ENCODE measurements at places on chromosomes 7 and 10.

DNA sequence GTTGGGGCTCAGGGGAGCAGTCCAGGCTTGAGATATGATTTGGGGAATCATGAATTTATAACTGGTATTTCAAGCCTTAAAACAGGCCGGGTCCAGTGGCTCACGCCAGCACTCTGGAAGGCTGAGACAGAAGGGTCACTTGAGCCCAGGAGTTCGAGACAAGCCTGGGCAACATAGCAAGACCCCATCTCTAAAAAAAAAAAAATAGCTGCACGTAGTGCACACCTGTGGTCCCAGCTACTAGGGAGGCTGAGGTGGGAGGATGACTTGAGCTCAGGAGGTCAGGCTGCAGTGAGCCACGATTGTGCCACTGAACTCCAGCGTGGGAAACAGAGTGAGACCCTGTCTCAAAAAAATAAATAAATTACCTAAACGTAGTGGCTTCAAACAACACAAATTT lies 81.7 kb upstream of the GTF2I start:
- DNase-seq, result no peak

- no peak for DNase-seq
Measured at GRCh38 chr7:44045226-44046014, 918 bp downstream of the DBNL start.

- DNase-seq, result no peak
Measured at GRCh38 chr10:86375204-86375603, 8.6 kb upstream of the GRID1 start.

DNA sequence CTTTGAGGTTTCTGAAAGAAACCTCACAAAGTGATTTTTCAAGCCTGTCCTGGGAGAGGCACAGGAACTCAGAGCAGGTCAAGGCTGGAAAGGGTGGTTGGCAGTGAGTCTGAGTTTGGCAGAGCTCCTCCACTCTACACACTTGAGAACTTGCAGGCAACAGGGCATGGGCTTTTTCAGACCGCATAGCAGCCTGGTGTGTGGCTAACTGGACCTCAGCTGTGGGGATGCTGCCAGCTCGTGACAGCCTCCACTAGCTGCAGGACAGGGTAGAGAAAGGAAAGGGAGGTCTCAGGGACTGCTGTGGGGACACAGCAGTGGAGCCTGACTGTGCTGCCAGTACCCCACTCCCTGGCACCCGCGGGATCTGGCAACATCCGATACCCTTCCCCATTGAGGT lies 2.6 kb downstream of the CDHR1 start:
- DNase-seq, result no peak

GRCh38 chr7:2008936-2009540 lies 223.7 kb downstream of the MAD1L1 start:
- DNase-seq, result peak; percentile 44

- no peak for DNase-seq
Measured at GRCh38 chr7:50926049-50926448, 143.4 kb upstream of the GRB10 start.

DNA sequence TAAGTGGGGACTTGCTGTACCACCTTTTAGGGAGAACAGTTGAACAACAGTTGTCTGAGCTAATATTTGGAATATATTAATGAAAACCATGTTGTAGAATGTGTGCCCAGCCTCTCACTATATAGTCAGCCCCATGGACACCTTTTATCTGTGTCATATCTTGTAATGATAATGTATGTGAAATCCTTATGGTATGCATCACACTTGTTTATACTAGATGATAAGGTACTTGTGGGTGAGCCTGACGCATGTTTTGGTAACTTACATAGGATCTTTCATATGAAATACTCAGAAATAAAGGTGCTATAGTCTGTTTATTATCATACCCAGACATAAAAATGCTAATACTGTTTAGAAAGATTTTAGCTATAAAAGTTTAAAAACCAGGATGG lies 32.8 kb downstream of the CAMK1D start:
- no peak for DNase-seq

DNA sequence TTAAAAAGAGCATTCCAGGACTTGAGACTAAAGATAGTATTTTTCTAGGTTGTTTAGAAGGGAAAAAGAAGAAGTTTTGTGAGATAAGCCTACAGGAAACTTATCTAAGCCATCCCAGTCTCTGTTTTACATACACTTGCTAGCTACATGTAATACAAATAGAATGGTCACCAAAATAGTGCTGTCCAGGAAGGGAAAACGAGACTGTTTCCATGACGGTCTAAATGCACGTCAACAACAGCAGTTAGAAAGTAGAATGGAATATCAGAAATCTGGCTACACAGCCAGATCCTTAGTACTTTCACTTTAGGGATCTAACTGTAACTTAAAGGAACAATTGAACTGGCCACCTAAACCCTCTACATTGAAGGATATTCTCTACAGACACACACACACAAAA lies 117.6 kb downstream of the TSPAN12 start:
- no peak for DNase-seq

DNA sequence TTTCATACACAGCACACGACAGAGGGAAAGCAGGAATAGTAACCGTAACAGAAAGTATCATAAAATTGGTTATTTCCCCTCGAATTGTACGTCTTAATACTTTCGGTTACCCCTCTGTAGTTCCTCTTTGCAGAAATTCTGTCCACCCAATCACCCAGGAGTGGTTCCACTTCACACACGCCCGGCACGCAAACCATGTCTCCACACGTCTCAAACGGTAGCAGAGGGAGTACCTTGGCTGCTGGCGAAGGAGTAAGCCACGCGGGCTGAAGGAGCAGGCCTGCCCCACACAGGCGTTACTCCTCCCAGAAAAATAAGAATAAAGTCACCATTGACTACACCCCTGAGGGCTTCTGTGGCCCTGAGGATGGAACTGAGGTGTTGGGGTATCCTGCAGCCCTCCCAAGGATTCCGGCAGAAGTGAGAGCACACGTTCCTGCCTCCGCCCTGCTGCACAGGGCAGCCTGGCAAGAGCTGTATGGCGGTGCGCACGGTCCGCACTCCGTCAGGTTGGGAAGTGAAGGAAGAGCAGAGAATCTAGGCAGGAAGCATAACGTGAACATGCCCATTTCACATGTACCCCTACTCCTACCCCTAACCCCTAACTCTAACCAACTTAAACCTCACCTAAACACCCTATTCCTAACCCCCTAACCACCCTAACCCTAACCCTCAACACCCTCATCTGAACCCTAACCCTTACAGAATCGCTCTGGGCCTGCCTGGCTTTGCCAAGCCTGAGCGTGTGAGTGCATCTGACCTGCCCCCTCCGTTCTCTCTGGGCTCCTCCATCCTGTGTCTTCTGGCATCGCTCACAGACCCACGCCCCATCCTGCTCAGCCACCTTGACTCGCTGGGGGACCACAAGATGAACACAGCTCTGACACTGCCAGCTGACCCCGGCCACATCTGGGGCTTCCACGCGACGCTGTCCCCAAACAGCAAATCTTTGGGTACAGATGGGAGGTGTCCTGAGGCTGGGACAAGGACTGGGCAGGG lies 18.2 kb downstream of the GPR146 start:
- DNase-seq, result no peak

DNA sequence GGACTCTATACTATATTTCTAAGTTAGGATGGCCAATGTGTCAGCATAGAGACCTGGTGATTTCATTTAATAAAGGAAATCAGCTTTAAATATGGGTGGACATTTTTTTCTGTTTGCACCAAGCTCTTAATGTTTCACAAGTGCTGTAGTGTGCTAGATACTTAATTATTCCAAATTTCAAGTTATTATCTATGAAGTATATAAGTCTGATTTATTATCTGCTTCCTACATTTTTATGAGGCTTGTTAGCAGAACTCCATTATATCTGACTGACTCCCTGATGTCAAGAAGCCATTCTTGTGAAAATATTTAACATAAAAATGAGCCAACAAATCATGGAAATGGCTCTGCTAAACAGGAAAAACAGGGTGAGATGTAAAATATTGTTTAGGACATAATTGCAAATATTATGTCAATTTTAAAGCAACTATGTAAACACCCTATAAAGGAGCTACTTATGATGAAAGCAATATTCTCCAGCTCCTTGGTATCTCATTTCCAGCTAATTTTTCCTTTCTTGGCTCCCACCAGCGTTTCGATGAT lies 1415.2 kb downstream of the GATA3 start:
- no peak for DNase-seq

GRCh38 chr7:151317936-151318335 lies 23.7 kb upstream of the NUB1 start:
- DNase-seq, result no peak

DNA sequence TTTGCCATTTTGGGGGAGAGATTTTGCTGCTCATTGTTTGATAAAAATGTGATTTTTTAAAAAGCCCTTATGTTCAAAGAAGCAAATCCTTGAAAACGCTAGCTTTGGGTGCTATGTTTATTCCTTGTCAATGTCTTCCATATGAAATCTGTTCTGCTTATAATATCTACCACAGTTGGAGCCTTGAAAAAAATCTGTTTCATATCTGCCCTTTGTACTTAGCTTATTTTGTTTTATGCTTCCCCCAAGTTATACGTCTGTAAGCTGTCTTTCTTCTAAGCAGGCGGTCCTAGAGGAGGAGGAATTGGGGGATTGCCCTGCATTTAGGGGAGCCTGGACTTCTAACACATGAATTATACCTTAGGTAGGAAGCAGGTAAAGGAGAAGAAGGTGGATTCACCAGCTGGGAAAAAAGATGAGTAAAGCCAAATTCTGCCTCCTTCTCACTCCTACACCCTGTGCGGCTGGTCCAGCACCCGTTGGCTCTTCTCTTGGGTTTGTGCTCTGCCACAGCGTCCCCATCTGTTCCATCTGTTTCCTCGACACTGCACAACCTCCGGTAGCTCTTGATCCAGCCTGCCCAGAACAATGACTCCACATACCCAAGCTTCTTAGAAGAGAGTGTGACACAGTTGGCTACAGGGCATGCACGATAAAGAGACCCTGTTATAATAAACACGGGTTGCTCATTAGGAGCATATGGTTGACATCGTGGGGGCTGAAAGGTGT lies 31.9 kb upstream of the NEUROD6 start:
- no peak for DNase-seq

DNA sequence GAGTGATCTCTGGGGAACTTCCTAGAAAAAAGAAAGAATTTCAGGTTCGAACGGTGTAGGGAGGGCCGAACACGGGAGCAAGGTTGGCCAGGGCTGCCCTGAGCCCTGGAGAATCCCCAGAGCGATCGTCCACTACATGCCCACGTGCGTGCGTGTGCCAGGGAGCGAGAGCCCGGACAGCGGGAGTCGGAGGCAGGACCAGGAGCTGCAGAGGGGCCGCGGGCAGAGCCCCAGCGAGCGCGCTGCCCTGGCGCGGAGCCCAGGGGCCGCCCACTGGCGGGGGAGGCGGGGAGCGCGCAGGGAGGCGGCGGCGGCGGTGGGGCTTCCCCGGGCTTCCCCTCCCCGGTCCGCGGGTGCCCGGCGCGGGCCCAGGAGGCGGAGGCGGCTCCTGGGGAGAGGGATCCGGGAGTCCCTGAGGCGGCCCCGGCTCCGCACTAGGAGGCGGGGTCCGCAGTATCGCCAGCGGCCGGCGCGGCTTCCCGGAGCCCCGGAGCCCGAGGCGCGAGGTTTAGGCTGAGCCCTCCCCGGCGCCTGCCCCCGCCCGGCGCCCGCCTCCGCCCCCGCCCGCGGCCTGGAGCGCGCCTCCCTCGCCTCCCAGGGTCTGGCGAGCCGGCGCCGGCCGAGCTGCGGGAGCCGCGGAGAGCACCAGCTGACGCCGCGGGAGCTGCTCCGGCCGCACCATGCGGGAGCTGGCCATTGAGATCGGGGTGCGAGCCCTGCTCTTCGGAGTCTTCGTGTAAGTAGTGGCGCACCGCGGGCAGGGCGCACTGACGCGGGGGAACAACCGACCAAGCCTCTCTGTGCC lies at the start of gene PLPP4:
PLPP4 (plus strand) TSS at position 602 of the 805 bp plus-strand sequence; CDS start at position 681, 79 bp downstream.
- peak; percentile 76 for DNase-seq

DNA sequence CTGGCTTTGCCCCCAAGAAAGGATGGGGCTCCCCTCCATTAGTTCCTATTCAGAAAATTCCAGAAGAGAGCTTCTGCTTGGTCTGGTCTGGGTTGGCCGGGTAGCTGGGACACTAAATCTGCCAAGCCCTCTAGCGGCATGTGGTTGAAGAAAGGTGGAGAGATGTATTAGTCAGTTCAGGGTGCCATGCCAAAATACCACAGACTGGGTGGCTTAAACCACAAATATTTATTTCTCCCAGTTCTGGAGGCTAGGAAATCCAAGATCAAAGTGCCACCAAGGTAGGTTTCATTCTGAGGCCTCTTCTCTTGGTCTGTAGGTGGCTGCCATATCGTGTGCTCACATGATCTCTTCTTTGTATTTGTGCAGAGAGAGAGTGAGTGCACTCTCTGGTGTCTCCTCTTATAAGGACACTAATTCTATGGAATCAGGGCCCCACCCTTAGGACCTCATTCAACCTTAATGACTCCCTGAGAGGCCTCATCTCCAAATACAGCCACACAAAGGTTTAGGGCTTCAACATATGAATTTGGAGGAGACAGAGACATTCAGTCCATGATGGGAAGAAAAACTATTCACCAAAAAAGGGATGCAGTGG lies 38.7 kb upstream of the MTPAP start:
- no peak for DNase-seq

DNA sequence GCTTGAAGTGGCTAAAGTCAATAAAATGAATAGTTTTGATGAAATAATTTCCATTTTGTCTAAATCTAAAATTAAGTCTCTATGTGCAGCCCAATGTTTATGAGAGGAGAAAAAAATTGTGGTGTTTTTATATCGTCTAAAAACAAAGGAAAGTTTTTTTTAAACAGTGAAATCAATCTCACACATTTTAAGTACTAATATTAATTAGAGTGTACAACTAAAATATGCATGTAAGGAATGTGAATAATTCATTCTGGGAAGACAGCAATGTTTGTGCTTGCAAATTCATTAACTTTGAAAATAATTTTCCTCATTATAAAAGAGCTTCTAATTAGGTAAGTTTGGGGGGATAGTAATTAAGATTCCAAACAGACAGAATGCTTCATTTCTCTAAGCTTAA lies at the start of gene NPVF:
NPVF (minus strand) TSS at position 101 of the 400 bp plus-strand sequence; CDS start at position 54, 47 bp downstream.
- no peak for DNase-seq

DNA sequence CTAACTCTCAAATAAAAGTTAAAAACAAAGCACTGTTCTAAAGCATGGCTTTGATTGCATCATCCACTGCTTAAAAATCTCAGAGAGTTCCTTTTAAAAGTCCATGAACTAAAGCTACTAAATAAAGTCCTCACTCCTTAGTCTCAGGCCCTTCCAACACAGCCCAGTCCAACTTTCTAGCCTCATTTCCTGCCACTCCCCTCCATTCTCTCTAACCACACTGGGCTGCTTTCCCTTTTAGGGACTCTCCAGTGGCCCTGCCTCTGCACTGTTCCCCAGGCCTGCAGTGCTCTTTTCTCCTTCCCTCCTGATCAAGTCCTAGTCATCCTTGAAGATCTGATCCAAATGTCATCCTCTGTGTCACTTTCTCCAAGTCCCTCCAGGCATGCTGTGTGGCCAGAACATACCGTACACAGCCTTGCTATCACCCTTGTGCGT lies 56.9 kb upstream of the PPP1R3C start:
- DNase-seq, result no peak
